Renal cortical epithelial cell (primary cell): ENCODE measurements at places on chromosomes 4 and X.

- DNase-seq: peak; percentile 38
These were observed 86.1 kb downstream of the FRYL start for GRCh38 chr4:48693856-48694574.

GRCh38 chr4:76594173-76594572 lies 159.1 kb downstream of the SHROOM3 start:
- DNase-seq: no peak

DNA sequence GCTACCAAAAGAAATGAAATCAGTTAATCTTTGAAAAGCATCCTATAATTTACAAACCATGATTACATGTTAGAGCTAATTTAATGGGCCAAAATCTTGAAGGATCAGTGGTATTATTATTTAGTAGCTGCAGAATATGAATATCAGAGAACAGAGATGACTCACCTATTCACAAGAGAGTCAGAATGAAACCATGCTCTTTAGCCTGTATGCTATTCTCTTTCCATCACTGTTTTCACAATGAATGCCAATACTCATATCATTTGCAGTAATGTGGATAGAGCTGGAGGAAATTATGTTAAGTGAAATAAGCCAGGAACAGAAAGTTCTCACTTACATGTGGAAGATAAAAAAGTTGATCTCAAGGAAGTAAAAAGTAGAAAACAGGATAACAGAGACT lies 414.1 kb downstream of the CENPC start:
- DNase-seq: no peak

DNA sequence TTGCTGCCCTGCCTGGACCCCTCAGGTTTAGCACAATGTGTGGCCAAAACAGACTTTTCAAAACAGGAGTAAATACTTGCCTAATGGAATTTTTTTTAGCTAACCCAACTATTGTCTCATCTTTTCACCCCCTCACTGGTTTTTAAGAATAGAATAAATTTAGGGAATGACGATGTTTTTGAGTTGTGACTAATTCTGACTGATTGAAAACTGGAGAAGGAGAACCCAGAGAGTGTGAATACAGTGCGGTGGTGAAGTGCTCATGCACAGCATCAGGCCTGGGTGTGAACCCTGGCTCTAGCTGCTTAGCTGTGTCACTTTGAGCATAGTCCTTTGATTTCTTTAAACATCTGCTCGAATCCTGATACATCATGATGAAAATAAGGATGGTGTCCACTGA lies 10.5 kb downstream of the ANTXR2 start:
- DNase-seq: no peak

GRCh38 chr4:125115941-125116340 lies 198.8 kb upstream of the FAT4 start:
- no peak for DNase-seq

- no peak for DNase-seq
These were observed 372.4 kb upstream of the RPS6KA3 start for GRCh38 chrX:20639115-20639514.

DNA sequence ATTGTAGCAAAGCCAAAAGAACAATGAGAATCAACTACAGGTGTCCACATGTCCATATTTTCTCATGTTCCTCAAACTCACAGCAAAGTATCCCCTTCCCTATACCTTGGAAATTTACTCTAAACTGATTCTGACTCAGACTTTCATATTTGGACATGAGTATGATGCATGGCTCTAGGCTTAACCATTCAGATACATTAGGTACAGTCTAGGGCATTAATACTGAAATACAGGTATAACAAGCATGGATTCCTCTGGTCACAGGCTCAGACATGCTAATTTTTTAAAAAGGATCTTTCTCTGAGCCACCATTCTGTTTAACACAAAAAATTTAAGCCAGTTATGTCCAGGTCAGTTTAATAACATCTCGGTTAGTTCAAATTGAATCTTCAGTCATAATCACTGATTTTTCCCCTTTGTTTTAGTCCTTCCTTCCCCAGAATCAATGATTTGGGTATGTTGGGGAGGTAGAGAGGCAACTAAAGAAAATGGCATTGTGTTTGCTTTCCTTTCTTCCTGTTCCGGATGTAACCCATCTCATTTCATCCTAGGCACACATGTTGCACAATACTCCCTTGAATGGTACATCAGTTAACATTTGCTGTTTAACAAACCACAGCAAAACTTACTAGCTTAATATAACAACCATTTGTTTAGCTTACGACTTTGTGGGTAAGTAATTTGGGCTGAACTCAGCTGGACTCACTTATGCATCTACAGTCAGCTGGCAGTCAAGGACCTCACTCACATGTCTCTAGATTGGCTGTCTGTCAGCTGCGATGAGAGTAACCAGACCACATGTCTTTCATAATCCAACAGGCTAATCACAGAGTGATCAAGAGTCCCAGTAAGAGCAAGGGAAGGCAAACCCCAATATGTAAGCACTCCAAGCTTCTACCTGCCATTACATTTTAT lies 75.3 kb upstream of the GRIA3 start:
- DNase-seq: peak; percentile 76

DNA sequence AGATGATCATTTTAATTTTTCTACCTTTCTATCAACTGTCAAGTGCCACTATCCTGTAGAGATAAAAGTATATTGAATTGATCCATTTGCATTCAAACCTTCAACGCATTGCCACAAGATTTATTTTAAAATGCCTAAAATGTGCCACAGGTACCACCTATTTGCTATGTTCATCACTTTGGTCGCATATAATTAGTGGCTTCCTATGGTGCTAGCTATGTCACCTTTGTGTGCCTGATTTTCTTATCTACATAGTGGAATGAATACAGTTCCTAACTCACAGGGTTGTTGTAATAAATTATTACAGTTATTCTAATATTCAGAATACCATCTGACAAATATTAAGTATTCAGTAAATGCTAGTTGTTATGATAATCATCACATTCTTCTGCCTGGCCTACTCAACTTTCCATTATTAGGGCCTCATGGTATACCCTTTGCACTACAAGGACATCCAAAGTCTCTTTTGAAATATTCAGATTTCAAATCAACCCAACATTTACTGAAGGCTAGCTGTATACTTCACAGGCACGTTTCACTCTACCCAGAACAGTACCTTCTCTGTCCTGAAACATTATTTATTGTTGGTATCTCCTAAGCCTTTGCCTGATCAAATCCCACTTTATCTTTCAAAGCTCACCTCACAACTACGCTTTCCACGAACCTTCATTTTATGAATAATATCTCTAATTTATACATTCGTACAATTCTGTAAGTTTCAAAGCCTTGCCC lies 62.4 kb downstream of the ANXA10 start:
- no peak for DNase-seq

GRCh38 chr4:119244832-119245231 lies 32.3 kb downstream of the USP53 start:
- no peak for DNase-seq

GRCh38 chrX:46408553-46409407 lies 136.4 kb downstream of the ZNF674 start:
- DNase-seq: peak; percentile 52

GRCh38 chrX:49163555-49164419 lies 1.2 kb downstream of the MAGIX start:
- peak; percentile 63 for DNase-seq

GRCh38 chrX:22666441-22666840 lies 333.3 kb upstream of the DDX53 start:
- DNase-seq: no peak

DNA sequence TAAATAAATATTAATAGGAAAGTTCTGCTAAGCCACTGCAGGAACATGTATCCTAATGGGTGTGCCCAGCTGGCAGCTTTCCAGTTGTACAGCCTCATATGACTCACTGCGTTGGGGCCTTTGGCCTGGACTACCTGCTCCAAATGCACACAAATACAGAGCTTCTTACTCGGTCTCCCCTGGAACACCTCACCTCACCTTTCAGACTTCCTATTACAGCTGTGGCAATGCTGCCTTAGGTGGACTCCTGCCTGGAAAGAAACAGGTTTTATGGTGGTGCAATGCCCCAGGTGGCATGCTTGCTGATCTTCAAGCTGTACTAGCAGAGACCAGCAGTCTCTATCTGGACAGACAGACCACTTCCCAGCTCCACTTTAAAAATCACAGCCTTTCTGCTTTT lies 85.7 kb upstream of the EXOC1L start:
- DNase-seq: peak; percentile 84

DNA sequence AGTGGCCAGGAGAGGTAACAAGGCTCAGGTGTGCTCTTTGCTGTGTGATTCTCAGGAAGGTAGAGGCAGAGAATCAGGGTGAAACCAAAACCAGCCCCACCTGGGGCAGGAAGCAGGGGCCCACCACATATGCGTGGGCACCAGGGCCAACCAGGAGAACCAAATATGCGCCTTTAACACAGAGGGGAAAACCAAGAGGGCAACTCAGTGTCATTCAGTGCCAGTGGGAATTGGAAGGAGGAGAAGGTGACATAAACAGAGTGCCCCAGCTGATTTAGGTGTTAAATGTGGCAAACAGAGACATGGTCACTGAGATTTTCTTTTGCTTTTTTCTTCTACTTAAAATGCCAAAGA lies 106.8 kb upstream of the MAMLD1 start:
- DNase-seq: no peak

- no peak for DNase-seq
These were observed 38.6 kb downstream of the CENPU start for GRCh38 chr4:184695178-184695896.

- peak; percentile 38 for DNase-seq
These were observed at the start of gene PABPC4L for GRCh38 chr4:134201216-134202161. TSS of gene PABPC4L (minus strand) at chr4:134201789. CDS start at chr4:134201019, 770 bp downstream.

DNA sequence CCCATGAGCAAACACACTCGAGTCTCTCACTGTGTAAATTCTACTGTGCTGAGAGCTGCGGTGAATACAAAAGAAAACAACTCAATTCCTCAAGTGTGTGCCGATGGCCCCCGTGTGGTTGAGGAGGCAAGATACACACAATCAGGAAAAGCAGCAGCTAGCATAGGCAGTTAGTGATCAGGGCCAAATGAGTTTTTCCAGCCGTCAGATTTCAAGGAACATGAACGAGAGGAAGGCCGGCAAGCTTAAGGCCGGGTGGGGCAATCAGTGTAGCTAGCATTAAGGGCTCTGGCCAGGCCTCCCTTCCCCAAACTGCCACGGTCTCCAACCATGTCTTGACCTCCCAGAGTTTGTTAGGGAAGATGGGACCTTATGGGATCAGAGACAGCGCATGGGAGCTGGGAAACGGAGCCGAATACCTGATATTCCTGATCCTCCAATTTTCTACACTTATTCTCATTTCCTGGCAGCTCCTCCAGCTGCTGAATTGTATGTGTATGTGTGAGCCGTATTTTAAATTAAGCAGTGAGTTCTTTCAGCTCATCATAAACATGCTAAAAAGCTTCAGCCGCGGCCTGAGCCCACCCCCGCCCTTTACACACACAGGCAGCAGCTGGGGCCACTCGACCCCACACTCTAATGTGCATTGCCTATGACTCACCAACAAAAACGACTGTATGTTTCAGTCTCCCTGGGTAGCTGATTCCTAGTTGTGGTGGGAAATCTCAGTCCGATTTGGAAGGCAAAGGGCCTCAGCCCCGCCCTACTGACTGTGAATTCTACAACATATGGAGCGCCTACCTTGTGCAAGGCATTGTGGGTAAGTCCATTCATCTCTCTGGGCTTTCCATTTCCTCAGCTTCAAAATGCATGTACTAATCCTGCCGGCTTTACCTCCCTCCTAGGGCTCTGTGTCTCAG lies 59.9 kb downstream of the RTL9 start:
- peak; percentile 55 for DNase-seq

GRCh38 chr4:184322328-184323025 lies 104.8 kb upstream of the ENPP6 start:
- peak; percentile 62 for DNase-seq

GRCh38 chr4:152454398-152455011 lies 81.4 kb downstream of the FBXW7 start:
- DNase-seq: peak; percentile 69

GRCh38 chr4:6137027-6137746 lies 63.2 kb downstream of the JAKMIP1 start:
- no peak for DNase-seq

DNA sequence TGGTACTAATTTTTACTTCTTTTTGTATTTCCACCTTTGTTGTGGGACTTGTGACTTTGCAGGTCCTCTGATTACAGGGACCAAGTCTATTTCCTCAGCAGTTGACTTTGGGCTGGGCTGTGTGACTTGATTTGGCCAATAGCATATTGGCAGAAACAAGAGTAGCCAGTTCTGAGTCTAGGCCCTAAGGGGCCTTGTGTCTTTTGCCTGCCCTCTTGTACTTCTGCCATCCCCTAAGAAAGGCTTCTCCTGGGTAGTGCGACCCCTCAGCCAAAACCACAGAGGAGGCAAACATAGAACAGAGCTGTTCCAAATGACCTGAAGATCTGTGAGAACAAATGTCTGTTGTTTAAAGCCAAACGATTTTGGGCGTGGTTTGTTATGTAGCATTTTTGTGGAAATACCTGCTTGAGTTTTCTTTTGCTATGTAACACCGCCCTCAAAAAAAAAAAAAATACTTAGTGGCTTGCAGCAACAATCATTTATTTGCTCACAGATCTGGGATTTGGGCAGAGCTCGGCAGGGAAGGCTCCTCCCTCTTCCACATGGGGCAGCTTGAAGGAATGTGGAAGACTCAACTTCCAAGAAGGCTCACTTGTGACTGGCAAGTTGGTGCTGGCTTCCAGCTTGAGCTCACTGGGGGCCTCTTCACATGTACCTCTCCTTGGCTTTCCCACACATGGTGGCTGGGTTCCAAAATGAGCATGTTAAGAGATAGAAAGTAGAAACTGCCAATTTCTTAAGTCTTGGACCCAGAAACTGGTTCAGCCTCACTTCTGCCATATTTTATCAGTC lies 423.0 kb upstream of the CNKSR2 start:
- DNase-seq: no peak

DNA sequence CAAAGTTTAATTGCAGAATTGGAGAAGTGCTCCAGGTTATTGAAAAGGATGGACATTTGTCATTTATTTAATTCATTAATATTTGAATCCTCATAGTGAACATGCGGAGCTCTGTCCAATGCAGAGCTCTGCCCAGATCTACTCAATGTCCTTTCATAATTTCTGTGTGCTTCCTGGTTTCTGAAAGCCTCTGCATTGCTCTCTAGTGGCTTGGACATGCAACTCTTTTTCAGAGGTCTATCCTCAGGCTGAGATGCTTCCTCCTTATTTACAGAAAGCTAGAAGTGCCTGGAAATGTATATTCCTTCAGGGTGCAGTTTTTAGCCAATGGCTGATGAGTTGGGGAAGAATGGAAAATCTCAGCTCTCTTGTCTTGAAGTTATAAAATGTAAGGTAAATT lies 786.1 kb upstream of the AADAT start:
- peak; percentile 6 for DNase-seq

GRCh38 chrX:7965436-7965835 lies 38.2 kb upstream of the PNPLA4 start:
- no peak for DNase-seq

DNA sequence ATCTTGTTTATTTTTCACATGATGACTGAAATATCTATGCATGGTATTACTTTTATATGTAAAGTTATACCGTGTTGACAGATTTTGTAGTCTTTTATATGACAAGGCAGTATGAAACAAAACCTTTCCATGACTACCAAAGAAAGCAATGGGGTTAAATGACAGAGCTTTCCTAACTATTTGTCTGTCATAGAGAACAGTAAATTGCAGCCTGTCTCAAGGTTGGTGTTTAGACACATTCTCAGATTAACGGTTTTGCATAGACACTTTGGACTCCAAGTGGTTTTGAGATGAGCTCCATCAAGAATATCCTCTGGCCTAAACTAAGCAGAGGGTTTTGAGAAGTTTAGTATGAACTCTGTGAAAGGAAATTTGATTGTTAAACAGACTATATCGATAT lies 180.7 kb upstream of the TENM3 start:
- DNase-seq: no peak

GRCh38 chr4:122635205-122635604 lies 14.3 kb upstream of the IL21 start:
- no peak for DNase-seq
